ENCODE measurements at places on chromosomes 3 and 15.

- DNase-seq = peak; percentile 76
Observed at GRCh38 chr15:58139276-58139988, 1.3 kb downstream of the AQP9 start.

GRCh38 chr3:14290631-14291385, 111.6 kb upstream of the SLC6A6 start:
- DNase-seq = peak; percentile 10

DNA sequence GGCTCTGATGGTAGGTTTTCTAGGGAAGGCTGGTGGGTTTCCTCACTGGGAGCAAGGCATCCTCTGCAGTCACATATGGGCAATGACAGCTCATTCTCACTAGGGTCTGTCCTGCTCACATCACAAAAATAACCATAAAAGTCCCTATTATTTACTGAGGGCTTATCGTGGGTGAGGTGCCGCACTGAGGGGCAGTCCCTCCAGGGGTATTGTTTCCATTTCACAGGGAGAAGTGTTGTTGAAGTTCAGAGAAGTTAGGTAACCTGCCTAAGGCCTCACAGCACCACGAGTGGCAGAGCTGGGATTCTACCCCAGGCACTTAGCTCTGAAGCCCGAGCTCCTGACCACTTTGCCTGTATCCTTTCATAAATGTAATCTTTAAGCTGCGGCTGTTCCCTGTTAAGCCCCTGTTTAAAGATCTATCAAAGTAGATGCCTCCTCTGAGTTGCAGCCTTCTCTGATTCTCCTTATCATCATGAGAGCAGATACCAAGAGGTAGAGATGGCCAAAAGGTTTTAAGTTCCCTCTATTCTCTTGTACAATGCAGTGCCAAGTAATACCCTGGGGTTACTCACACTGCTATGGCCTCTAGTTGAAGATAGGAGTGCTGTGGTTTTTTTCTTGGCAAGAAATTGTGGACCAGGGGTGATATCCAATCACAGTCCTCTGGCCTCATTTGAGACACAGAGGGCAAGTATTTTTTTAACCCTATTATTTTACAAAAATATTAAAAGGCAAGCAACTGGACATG, 107.0 kb downstream of the RPLP1 start:
- DNase-seq = peak; percentile 22

DNA sequence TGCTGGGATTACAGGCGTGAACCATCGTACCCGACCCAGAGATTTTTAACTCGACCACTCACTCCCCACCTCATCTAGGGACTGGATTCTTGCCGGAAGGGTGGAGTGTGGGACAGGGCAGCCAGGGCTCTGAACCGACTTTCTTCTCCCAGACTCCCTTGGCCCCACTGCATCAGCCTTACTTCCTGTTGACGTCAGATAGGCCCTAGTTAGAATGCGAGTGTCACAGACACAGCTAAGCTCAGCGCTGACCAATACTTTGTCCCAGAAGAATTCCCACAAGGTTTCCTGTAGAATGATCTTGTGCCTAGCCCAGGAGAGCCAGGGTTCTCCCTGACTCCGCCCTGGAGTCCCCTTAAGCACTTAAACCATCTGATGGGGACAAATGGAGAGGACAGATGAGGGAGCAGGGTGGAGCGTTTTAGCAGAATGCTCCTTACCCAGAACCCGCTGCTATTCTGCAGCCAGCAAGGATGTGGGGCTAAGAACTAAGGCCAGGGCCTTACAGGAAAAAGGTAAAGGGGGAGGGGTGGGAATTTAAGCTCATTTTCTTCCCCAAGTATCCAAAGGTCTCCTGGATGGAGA, 5.8 kb upstream of the TUSC2 start:
- DNase-seq = no peak

- no peak for DNase-seq
Observed at GRCh38 chr3:135218304-135218703, 423.2 kb downstream of the EPHB1 start.

GRCh38 chr3:32376115-32376514, 15.5 kb upstream of the CMTM7 start:
- peak; percentile 45 for DNase-seq

DNA sequence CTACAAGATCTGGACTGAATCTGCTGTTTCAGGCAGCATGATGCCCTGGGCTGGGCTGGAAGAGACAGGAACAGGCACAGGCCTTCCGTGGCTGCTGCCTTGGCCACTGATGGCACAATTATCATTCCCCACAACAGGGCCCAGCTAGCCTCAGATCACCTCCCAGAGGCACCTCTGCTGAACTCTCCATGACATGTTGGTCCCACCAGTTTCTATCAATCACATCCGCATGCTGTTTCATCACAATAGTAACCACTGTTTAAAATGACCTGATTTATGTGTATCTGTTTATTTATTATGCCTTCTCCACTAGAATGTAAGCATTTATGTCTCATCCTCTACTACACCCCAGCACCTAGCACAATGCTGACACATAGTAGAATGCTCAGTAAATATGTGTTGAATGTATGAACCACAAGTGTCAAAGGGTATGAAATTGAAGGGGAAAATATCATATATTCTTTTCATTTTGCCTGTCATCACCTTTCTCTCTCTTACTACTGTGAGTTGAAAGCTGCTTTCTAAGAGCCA, 32.7 kb upstream of the ZBTB38 start:
- DNase-seq = no peak

DNA sequence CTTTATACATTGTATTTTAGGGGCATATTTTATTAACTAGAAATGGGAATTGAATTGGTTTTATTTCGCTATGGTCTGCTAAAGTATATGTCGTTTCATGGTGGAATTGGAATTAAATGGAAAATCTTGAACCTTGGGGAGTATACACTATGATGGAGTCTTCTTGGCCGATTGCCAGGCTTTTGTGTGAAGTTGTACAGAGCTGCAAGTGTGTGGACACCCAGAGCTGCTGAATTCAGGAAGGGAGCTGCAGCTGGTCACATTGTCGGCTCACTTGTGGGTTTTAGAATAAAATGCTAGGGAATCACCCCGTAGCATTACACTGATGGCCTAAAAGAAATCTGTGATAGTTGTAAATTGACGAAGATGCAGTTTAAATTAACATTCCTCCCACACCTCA, 35.1 kb downstream of the USP3 start:
- DNase-seq = no peak

- DNase-seq = no peak
Observed at GRCh38 chr15:92653836-92654539, 1.6 kb downstream of the FAM174B start.

DNA sequence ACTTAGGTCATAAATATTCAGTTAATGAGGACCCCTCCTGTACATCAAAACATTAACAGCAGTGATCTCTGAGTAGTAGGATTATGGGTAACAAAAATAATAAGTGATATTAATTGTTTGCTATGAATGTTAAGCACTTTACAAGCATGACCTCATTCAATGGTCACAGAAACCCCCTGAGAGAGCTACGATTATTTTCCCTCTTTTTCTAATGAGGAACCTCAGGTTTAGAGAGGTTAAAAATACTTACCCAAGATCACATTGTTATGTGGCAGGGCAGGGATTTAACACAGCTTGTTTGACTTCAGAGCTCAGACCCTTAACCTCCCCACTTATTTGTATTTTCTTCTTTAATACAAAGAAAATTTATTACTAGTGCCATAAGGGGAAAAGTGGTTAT, 228.2 kb downstream of the TBL1XR1 start:
- no peak for DNase-seq

GRCh38 chr3:183491923-183492848, 63.3 kb downstream of the KLHL6 start:
- DNase-seq = no peak

GRCh38 chr3:136954980-136955780, 2.6 kb upstream of the IL20RB start:
- DNase-seq = peak; percentile 10

DNA sequence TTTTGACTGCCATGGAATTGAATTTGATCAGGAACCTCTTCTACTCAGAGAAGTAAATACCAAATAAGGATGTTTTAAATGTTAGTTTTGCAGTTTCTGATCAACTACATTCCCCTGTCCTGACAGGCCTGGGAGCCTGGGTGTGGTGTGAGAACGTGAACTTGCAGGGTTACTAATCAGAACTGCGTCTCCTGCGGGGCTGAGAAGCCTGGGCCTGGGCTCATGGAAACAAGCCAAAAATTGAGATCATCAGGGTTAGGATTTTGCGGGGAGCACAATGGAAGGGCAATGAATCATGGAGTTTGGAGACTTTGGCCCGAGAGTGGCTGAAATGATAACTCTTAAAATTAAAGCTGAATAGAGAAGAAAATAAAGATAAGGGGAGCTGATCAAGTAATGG, 47.8 kb upstream of the C3orf70 start:
- peak; percentile 37 for DNase-seq

GRCh38 chr15:73550190-73550589, 83.0 kb downstream of the NPTN start:
- peak; percentile 22 for DNase-seq

DNA sequence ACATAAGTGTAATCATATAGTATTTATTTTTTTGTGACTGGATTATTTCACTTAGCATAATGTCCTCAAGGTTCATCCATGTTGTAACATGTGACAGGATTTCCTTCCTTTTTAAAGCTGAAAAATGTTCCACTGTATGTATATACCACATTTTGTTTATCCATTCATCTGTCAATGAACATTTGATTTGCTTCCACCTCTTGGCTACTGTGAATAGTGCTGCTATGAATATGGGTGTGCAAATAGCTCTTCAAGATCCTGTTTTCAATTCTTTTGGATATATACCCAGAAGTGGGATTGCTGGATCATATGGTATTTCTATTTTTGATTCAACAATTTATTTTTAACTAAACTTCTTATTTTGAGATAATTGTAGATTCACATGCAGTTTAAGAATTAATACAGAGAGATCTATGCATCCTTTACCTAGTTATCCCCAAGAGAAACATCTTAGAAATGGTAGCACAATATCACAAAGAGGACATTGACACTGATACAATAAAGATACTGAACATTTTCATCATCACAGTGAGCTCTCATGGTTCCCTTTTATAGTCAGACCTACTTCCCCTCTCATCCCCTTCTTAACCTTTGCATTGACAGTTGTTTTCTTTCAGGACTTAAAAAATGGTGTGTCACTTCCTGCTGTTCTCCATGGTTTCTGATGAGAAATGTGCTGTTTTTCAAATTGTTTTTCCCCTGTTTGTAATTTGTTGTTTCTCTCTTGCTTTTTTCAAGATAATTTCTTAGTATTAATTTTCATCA, 90.1 kb downstream of the SATB1 start:
- no peak for DNase-seq

DNA sequence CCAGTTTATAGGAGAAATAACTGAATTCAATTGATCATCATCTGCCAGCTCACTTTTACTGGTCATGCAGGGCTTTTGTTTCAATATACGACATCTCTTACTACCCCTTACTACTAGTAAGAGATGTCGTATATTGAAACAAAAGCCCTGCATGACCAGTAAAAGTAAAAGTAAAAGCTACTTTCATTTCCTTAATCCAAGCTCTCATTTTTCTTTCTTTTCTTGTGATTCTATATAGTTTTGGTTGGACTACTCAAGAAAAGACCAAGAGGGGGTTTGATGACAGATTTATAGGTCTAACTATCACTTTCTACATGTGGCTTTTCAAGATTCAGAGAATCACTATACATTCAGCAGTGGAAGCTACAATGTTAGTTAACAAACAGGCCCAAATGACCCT, 1237.3 kb downstream of the ROBO2 start:
- no peak for DNase-seq

DNA sequence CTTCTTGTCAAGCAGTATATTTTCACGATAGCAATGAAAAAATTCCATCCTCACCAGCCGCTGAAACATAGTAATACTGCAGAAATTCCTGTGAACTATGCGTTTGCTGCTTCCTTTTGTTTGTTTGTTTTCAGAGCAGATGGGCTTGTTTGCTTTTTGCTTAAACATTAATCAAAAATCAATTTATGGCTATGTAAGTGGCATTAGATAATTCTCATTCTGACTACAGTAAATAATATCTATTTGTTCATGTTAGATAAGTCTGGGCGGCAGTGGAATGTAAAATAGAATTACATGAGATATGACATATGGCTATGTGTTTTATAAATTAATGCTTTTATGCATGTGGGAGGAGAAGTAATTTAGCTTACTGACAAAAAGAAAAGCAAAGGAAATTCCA, 163.7 kb downstream of the PGPEP1L start:
- no peak for DNase-seq

DNA sequence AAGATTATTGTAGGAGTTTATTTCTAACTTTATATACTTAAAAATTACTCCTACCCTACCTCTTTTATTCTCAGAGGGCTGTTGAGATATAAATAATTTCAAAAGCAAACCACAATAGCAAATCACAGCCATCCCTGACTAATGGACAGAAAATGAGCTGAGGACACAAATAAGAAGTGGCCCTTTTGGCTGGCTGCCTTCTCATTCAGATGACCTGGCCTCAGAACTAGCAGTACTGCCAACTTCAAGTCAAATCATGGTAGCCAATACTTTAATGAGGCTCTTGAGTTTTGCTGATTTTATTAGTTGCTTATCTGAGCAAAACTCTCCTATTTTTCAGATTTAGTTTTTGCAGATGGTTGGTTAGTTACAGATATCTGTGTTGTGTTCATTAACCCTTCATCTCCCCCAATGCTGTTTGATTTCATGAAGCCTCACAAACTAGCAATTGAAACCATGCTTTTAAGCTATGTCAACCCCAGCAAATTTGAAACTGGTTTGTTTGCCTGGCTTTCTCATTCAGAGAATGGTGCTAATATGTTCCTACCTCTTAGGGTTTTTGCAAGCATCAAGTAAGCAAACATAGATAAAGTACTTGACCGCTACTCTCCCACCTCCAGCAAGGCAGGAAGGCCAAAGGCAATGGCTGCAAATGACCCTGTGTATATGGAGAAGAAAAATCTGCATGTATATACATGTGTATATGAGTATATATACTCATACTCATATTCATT, 73.4 kb upstream of the HACD2 start:
- peak; percentile 58 for DNase-seq

DNA sequence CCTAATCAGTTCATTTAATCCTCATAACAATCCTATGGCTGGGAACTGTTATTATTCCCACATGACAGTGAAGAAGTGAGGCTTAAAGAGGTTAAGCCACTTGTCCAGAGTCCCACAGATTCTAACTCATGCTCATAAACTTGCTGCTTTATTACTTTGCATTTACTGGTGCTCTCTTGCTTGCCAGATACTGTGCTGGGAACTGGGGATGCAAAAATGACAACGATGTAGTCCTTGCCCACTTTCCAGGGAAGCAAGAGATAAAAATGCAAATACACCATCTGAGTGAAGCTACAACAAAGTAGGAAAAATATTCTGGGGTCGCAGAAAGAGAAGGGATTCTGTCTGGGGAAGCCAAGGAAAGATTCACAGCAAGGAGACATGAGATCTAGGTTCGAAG, 335.0 kb downstream of the VPS13C start:
- DNase-seq = no peak
